Anterior cingulate cortex (tissue), 58 donors: ENCODE measurements at places on chromosomes 6 and 20.

DNA sequence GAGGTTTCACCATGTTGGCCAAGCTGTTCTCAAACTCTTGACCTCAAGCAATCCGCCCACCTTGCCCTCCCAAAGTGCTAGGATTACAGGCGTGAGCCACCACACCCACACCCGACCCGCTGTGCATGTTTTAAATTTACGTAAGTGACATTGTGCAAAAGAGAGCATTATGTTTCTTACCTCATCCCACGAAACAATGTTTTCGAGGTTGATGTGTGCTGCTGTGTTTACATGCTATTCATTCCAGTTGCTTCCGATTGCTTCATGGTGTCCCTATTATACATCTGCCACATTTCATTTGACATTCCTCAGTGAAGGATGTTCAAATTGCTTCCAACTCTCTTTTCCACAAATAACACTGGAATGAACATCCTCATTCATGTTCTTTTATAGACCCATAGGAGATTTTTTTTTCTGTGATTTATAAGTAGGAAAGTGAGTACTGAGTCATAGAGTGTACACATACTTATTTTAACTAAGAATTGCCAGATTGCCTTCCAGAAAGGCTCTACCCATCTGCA lies 403.9 kb upstream of the JARID2 start:
- no peak for DNase-seq

GRCh38 chr20:728256-728944 lies 39.9 kb downstream of the SLC52A3 start:
- peak; percentile 8 for DNase-seq

GRCh38 chr6:69584913-69585729 lies 211.7 kb downstream of the LMBRD1 start:
- DNase-seq = no peak

DNA sequence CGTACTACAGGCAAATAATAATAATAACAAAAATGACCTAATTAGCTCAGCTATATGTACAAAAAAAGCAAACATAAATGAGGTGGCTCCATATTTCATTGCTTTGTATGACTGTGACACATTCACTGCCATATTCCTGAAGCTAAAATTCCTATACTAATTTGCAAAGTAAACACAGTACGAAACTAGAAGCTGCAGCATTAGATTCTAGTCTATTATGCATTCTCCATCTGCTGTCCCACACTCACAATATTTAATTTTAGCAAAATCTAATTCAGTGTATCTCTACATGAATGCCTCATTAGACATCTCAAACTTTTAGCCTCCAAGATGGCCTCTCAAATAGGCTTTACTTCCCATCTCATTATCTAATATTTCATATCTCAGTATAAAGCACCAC lies 55.1 kb downstream of the ATG5 start:
- DNase-seq = no peak

GRCh38 chr6:32147401-32148132 lies 4.2 kb downstream of the PRRT1 start:
- no peak for DNase-seq

- no peak for DNase-seq
These were observed 103.7 kb downstream of the PDSS2 start for GRCh38 chr6:107355659-107356058.

DNA sequence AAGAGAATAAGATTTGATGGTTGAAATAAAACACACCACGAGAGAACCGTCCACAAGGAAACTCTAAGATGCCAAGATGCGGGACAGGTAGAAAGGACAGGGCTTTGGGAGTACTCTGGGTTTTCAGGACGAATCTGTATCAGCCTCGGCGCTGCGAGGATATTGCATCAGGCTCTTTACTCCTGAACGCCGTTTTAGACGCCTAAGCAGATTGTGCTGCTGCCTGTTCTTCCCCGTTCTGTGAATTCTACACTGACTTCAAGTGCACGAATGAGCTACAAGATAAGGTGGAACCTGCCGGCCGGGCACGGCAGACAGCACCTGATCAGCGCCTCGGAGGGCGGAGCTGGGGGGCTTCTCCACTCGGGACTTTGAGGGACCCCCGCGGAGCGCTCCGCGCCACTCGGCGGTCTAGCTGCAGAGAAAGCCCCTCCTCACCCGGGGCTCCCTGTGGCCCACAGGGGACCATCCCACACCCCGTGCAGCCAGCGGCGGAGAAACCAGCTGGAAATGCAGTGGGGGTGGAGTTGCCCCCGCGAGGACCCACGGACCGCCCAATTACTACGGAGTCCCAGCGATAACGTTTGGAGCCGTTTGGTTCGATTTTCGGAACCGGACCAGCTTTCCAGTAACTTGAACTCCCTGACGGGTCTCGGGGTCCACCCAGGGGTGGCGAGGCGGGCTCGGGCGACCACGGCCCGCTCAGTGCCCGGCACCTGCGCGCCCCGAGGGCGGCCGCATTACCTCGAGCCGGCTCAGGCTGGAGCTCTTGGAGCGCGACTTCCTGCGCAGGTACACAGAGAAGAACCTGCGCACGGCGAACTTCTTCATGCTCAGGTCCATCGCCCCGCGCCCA lies 646 bp downstream of the RPS6KA2 start:
- DNase-seq = peak; percentile 17

- DNase-seq = no peak
These were observed 147.8 kb upstream of the EPHA7 start for GRCh38 chr6:93567164-93567563.

GRCh38 chr6:138383776-138384175 lies 6.1 kb downstream of the SMIM28 start:
- no peak for DNase-seq

DNA sequence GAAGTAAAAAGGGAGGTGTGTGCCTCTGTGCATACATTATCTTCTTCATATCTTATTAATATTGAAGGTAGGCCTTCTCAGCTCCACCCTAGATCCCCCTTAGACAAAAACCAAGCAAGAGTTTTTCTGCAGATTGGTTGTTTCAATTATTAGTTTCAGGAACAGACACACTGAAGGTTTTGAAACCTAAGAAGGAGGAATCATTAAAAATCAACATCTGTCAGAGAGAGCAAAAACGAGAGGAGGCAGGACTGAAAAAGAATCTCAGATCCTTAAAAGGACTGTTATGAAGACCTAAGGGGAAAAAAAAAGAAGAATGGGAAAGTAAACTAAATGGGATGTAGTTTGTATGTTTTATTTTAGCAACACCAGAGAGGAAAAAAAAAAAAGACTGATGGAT lies 560.8 kb upstream of the JAG1 start:
- no peak for DNase-seq

DNA sequence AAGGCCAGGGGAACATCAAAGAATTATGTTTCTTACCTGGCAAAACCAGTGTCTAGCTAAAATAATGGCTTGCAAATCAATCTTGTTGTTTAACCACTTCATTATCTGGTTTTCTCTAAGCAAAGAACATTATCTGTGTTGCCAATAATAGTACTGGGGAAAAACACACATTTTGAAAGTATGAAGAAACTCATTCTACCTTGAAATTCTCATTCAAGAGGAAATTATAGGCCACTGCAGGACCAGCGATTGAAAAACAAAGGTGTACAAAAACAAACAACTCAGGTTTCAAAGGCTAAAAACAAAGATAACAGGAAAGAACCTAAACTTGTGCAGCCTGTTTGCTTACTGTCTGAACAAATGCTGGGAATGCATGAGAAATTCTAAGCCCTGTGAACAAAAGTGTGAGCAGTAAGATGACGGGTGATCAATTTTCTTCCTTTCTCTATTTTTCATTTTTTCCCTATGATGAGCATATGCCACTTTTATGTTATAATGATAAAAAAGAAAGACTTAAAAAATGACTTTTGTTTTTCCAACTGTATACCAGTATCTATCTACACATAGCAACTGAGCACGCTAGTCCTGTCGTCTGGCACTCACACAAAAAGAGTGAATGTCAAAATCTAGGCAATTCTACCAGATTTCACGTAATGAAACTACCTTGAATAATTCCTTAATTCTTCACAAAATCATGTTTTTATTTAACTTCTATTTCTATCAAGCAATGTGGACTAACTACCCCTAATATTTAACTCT lies 117.9 kb downstream of the SGK1 start:
- no peak for DNase-seq

- DNase-seq = no peak
These were observed 34.5 kb upstream of the HBS1L start for GRCh38 chr6:135088818-135089809.

DNA sequence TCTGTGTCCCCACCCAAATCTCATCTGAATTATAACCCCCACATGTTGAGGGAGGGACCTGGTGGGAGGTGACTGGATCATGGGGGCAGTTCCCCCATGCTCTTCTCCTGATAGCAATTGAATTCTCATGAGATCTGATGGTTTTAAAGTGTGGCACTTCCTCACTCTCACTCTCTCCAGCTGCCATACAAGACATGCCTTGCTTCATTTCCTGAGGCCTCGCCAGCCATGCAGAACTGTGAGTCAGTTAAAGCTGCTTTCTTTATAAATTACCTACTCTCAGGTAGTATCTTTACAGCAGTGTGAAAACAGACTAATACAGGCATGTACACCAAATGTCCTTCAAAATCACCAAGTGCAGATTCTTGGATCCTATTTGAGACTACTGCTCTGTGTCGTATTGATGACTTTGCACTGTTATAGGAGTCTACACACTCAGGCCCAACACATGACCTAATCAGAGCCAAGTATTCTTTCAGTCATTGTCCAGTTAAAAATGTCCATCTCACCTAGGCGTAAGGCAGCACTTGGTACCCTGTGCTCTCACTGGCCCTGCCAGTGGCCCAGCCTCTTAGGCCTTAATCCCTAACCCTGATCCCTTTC lies 52.8 kb upstream of the UST start:
- DNase-seq = no peak

DNA sequence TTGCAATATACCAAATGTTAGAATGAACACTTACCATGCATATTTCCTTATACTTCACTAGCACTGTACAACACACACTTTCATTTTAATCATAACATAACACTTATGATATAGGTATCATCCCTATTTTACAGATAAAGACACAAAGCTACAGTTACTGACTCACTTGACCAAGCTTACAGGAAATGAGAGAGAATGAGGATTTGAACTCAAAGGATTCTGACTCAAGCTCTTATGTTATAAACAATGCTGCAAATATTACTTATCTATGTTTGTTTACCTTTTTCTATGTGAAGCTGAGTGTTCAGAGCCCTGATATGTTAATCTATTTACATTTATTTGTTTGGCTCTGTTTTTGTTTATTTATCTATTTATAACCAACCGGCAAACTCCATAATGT lies 245.4 kb downstream of the PTPRK start:
- no peak for DNase-seq

DNA sequence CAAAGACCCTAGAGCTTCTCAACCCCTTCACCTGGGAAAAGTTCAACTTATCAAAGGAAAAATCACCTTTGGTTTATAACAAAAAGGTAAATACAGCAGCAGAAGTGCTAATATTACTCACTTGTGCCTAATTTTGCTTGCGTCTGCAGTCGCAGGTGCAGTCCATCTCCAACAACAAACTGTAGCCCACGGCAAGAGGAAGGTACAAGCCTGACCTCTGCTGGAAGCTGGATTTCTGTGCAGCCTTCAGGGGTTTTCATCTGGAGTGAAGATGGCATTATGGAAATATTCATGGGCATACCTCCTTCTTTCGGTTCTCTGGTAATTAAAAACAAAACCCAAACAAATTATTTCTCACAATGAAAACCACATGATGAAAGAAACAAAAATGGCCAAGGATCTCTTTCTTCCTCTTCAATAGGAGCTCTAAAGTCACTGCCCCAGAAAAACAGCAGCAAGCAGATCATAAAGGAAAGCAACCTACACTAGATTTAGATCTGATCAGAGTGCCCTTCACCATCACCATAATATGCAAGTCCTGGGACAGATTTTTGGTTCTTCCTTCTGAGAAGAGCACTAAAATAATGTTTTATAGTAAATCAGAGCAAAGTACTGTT lies 7.8 kb downstream of the UBE3D start:
- peak; percentile 9 for DNase-seq

DNA sequence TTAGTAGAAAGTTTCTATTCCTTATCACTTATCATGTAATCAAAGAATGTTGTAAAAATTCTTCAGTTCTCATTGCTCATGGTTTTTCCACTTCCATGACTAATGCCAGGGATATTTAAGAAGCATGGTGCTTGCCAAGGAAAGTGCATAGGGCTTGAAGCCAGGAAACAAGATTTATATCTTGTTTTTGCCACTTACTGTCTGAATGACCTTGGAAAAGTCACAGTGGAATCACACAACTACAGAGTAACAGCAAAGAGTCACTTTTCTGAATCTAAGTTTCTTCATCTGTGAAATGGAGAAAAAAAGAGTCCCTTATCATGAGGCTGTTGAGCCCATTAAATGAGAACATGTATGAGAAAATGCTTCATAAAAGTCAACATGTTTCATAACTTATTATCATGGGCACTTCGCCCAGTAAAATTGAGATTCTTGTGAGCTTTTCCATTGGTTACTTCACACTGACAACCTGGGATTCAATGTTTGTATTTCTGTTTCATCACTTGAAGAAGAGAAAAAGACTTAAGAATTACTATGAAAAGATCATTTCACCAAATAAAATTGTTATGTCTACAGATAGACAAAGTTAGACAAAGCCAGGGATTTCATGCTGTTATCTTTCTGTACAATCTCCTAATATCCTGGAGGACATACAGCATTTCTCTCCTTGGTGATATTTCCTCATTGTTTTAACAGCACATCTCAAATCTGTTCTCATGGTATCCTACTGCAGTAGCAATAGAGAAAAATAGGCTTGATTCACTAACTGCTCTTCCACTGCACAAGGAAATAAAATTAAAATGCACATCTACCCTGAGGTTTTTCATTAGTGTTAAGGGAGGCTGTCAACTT lies 7.6 kb upstream of the BMP5 start:
- DNase-seq = no peak

DNA sequence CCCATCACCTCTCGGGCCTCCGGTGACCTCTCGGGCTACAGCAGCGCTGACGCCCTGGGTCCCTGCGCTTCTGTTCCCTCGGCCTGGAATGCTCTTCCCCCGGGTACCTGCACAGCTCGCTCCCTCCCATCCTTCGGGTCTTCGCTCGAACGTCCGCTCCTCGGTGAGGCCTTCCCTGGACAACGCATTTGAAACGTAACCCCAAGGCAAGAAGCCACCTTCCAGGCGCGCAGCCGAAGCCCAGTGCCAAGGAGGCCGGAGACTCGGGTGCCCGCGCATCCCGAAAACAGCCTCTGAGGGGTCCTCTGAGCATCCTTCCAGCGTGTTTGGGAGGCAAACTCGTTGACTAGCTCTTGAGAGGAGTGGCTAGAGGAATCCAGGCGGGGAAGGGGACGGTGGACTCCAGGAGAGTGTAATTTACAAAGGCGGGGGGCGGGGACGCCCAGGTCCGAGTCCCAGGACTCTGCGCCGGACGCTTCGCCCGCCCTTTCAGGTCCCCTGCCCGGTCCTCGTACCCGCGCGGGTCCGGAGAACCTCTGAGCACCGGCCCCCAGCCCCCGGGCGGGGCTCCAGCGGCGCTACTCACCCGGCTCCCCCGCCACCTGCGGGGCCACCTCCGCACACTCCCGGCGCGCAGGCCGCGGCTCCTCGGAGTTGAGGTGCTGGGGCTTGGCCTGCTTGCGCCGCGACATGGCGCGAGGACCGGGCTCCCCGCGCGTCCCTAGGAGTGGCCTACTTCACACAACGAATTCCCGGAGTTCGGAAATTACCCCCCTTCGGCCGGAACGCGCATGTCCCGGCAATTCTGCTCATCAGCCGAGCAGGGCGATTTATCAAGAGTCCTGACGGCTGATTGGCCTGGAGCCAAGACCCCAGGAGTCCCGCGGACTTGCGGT lies 86.8 kb downstream of the ZFP64 start:
- DNase-seq = no peak
